ENCODE measurements at places on chromosomes 7 and 10. TPM values are rescaled to one million over a fixed set of nuclear protein-coding genes. Genes with fewer than 3 reads are reported as not detected.

- DNase-seq = no peak
These were observed 25.1 kb upstream of the SGMS1 start for GRCh38 chr10:50648935-50649227.

Gene ASZ1
- polyA plus RNA-seq = not detected

Gene ZNF511
- polyA plus RNA-seq = 51.3 TPM

Gene GRM3
- 0.03 TPM for polyA plus RNA-seq

Gene SORCS3
- polyA plus RNA-seq = 0.01 TPM

Gene NPSR1
- polyA plus RNA-seq = not detected

DNA sequence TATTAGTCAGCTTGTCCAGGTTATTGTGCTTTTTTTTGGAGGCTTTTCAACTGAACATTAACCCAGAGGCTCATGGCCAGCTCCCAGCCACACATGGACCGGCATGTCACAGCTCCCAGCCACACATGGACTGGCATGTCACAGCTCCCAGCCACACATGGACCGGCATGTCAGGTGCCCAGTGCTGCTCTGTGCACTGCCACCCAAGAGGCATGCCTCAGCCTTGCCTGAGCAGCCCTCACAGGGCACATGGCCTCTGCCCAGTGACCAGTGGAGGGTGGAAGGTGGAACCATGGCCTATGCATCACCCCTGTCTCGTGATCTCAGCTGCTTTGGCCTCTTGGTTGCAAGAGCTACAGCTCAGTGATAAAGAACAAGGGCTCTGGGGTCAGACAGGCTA lies 119.8 kb downstream of the OAT start:
- DNase-seq = no peak
